ENCODE measurements at places on chromosomes 11 and 22.

DNA sequence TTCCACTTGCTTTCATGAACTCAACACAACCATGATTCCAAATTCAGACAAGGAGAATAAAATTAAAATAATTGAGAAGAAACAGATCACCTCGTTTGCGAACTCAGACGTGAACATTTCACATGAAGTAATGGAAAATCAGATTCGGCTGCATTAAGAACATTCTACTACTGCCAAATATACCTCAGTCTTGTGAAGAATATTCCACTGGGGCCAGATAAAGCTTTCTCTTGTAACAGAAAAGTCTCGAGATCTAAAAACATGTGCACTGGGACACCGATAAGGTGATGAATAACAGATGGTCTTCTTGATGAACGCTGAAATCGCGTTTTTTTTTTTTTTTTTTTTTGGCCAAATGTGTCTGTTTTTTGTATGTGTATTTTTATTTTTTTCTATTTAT, 761.1 kb downstream of the BRD1 start:
- no peak for DNase-seq

DNA sequence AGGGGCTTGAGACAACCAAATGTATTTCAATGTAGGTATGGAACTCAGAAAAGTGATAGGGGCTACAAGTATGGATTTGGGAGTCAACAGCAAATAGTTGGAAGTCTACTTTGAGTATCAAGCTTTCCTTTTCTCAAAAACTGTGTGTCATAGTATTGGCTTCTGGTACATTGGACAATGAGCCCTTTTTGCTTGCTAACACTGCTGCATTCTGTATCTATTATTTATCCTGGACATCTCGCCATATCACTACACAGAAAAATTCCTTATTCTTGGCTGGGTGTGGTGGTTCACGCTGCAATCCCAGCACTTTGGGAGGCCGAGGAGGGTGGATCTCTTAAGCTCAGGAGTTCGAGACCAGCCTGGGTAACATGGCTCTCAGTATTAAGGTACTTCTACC, 18.4 kb downstream of the CYP2R1 start:
- no peak for DNase-seq

DNA sequence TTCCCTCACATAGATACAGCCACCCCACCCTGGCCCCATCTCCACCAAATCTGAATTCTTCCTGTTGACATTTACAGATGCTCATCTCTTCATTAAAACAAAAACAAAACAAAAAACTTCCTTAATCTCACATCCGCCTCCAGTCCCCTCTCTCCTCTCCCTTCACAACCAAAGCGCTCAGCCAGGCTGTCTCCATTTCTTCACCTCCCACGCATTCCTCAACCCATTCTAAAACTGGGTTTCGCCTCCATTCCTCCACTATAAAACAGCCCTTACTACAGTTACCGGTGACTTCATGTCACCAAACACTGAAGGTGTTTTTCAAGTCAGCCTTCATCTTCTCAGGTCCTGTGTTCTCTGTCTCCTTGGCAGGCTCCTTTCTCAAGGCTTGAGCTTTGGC, 9.6 kb downstream of the BACE1-AS start:
- no peak for DNase-seq

- no peak for DNase-seq
Measured at GRCh38 chr11:77669848-77670511, 32.4 kb upstream of the CLNS1A start.

- DNase-seq = no peak
Measured at GRCh38 chr11:2913019-2913431, 16.2 kb downstream of the PHLDA2 start.

GRCh38 chr22:46673205-46673604, 53.0 kb downstream of the GRAMD4 start:
- no peak for DNase-seq

DNA sequence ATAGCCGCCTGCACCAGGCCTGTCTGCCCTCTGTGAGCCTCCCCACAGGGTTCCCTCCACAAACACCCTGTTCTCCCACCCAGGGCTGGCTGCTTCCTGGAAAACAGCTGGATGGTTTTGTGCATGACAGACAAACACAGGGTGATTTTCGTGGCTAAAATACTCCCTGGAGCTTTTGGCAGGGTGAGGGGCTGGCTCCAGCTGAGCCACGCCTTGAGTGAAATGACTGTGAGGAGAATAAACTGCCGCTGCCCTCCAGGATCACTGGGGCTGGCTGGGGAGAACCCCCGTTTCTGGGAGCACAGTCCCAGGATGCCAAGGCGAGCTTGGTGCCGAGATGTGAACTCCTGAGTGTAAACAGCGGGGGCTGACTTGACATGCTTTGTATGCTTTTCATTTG, 20.3 kb upstream of the PPP6R3 start:
- DNase-seq = no peak

DNA sequence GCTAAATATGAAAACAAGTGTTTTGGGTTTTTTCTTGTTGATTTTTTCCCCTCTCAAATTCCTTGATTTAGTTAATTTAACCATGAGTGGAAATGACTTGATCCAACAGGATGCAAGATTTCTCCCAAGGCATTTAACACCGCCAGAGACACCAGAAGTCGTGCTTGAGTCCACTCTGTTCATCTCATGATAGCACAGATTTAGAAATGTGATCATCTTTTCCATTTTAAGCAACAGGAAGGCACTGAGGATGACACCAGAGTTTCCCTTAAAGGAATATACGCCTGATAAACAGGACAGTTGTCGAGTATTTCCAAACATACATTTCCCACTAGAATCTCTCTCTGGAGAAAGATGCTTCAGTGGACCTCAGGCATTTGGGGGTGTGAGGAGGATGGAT, 318.7 kb downstream of the CADM1 start:
- no peak for DNase-seq

DNA sequence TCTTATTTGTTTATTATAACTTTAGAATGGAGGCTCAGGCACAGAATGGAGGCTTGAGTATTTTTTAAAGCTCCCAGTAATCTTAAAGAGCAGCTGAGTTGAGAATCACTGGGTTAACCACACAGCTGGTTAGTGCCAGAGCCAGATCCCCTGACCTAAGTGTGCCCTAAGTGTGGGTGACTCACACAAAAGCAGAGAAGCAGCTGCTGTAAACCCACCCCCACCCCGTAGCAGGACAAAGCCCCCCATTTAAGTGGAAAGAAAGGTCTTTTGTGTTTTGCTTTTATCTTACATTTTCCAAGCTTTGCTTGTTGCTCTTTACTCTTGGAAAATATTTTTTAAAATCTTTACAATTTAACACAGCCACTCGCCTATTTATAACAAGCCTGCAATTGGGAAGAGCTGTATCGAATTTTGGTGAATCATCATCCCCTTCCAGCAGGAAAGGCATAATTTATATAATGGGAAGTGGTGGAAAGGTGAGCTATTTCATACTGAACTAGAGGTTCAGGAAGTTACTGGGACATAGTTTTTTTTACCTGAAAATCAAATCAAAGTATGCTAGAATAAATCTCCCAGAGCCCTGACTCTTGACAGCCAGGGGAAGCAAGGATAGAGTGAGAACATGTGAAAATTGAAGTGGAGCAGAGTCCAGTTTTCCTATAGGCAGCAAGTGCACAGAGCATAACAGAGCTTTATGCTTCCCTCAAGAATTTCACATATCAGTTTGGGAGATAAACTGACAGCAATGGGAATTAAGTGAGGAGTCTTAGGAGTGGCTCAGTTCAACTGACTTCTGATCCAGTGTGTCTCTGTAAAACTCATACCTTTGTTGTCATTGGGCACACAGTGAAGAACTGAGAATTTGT, 405.7 kb downstream of the AASDHPPT start:
- DNase-seq = no peak

DNA sequence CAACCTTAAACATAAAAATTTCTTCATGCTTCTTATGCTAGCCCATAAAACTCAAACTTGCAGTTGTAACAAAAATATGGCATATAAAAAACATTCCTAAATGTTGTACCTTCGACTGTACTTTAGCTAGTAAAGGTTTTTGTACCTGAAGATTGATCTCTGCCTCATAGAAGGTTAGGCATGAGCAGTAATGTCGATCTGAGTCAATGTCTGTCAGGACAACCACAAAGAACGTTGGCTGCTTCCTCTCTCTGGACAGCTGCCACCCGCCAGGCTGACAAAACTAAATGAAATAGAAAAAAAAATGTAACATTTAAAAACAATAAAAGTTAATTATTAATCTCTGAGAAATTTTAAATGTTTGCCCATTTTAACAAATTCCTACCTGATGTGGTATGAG, 251.3 kb downstream of the SBF2 start:
- no peak for DNase-seq

GRCh38 chr11:69705351-69705811, 1.6 kb upstream of the FGF19 start:
- DNase-seq = no peak

DNA sequence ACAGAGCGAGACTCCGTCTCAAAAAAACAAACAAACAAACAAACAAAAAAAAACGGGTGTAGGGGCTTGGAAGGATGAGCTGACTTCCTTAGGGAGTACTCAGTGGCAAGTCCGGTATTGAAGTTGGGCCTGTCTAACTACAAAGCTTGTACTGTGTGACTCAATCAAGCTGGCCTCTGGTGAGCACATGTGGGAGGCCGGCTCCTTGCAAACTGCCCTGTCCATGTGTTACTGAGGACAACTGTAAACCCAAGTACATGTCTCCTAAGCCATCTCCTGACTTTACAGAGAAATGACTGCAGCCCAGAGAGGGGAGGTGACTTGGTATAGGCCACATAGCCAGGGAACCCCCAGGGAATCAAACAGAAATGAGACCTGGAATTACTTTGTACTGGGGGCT, 11.6 kb downstream of the RIBC2 start:
- no peak for DNase-seq

GRCh38 chr22:33472462-33473344, 414.5 kb upstream of the SYN3 start:
- no peak for DNase-seq

- DNase-seq = peak; percentile 25
Measured at GRCh38 chr22:41857155-41857859, 24.4 kb downstream of the SREBF2 start.

GRCh38 chr22:26045051-26045450, 124.2 kb upstream of the SEZ6L start:
- no peak for DNase-seq

- no peak for DNase-seq
Measured at GRCh38 chr11:95680169-95680929, 109.2 kb downstream of the FAM76B start.

DNA sequence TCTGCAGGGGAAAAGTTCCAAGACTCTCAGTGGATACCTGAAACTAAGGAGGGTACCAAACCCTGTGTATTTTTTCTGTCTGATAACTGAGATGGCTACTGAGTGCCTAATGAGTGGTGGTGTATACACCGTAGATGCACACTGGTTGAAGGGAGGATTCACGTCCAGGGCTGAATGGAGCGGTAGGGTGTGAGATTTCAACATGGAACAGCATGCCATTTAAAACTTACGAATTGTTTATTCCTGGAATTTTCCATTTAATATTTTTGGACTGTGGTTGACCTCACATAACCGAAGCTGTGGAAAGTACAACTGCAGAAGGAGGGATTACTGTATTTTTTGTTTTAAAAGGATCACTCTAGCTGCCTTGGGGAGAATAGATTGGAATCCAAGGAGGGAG, 322.5 kb upstream of the SORL1-AS1 start:
- no peak for DNase-seq

- no peak for DNase-seq
Measured at GRCh38 chr22:19117111-19117512, 5.1 kb downstream of the DGCR2 start.

DNA sequence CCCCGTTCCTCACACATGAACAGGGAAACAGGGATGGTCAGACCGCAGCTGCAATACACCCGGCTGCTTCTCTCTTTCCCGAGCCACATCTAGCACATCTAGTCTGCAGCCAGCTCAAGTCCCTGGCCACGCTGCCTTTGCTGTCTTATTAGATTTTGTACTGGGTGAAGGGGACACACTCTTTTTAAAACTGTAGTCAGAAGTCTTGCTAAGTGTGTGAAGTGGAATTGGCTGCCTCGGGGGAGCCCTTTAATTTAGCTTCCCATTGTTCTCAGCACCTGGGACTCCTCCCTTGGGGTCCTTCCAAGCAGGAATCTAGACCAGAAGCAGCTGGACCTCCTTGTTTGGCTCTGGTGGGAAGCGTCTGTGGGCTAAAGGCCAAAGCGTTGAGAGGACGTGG, 420.0 kb downstream of the CTTN start:
- no peak for DNase-seq

DNA sequence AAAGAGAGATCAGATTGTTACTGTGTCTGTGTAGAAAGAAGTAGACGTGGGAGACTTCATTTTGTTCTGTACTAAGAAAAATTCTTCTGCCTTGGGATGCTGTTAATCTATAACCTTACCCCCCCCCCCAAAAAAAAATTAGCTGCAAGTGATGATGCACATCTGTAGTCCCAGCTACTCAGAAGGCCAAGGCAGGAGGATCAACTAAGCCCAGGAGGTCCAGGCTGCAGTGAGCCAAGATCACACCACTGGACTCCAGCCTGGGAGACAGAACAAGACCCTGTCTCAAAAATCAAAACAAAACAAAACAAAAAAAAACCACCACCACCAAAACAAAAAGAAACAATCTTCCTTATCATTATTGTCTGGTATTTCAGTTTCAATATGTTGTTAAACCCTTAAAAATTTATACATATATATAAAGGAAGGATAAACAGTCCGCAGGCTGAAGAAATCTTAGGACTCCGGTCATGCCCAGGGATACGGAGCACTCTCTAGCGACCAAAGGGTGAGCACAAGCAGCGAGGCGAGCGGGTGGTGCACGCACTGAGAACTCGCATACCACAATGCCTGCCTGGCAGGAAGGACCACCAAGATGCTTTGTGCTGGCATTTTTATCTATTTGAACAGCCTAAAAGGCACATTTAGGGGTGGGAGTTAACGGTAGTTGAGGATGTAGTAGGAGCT, 6.4 kb downstream of the POLDIP3 start:
- peak; percentile 49 for DNase-seq

DNA sequence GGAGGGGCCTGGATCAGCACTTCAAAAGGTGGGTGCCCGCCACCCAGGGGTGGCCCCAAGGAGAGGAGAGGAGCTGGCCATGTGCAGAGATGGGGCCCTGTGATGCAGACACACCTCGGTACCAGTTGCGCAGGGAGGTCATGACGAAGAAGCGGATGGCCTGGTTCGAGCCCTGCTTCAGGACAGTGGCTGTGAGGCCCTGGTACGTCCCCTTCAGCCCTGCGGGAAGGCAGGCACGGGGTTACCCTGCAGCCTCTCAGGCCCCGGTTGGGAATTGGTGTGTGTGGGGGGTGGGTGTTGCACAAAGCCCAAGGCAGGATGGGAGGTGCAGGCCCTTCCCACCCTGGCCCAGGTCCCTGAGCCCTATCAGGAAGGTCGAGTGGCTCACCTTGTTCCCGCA, 1.8 kb downstream of the SLC25A1 start:
- DNase-seq = no peak

DNA sequence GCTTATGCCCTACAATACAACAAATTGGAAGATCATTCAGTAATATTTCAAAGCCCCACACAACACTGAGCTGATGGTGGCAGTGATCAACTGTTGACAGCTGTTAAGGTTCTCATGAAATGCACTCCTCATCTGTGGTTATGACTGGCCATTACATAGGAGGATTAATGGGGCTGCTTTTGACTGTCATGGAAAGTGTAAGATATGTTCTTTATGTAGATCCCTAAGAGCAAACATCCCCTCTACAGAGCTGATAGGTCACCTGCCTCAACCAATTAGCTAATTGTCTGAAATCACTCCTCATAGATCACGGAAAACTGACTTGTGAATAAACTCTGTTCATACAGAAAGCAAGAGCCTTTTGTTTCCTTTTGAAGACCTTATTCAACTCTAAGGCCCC, 78.1 kb downstream of the GAB2 start:
- no peak for DNase-seq

Measured in substantia nigra (tissue), 51 donors.